ENCODE measurements at places on chromosomes 7 and 10. TPM values are rescaled to one million over a fixed set of nuclear protein-coding genes. Genes with fewer than 3 reads are reported as not detected.

DNA sequence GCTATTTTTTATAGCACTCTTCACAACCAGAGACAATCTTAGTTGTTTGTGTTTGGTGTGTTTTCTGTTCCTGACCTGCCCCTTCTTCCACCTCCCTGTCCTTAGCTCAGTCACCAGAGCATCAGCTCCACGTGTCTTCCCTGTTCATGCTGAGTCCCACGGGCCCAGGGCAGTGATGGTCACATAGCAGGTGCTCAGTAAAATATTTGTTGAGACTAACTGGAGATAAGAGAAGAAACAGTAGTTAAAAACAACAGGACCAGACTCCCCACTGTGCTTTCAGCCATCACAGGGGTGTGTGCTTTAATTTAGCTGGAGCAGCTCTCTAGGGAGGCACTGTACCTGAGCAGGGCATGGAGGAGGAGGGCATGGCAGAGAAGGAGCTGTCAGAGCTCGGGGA is 307.3 kb upstream of the ZNF32 start:
- no peak overlapping the region for H3K27ac ChIP-seq
- H3K4me1 ChIP-seq: no peaks in the 10 kb centered on the region
- no peaks in the 10 kb centered on the region for H3K36me3 ChIP-seq
- no peaks in the 10 kb centered on the region for H3K27me3 ChIP-seq
- no peak for DNase-seq

DNA sequence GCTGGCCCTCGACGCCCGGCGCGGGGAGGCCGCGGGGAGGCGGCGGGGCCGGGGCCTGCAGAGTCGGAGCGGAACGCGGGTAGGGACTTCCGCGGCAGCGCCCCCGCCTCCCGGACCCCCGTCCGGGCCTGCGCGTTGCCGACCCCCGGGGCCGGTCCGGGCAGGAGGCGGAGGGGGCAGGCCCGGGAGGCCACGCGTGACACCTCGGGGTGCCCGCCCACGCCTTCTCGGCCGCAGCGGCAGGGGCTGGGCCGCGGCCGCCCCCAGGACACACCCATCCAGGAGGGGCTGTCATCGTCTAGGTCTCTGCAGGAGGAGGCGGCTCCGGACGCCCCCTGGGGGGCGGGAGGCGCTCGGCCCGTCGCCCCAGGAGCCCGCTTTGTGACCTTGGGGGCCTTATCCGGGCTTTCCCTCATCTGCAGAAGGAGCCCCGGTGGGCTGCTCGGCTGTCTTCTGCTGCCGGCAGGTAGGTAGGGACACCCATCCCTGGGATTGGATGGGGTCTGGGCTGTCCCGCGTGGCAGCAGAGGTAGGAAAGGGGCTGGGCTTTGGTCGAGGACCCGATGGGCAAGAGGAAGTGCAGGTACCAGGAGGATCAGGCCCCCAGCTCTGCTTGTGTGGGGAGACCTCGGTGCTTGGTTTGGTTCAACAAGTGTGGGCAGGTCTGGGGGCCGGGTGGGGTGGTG is 569 bp downstream of the ZNF316 start:
- H3K4me3 ChIP-seq: peak overlapping the region; percentile 87
- peaks cover 24% of the 10 kb centered on the region for H3K4me1 ChIP-seq
- H3K27me3 ChIP-seq: no peaks in the 10 kb centered on the region
- DNase-seq: no peak
- H3K36me3 ChIP-seq: peaks cover 28% of the 10 kb centered on the region

- no peaks in the 10 kb centered on the region for H3K36me3 ChIP-seq
- H3K27me3 ChIP-seq: no peaks in the 10 kb centered on the region
- DNase-seq: no peak
- H3K4me3 ChIP-seq: no peak overlapping the region
Observed at GRCh38 chr7:12431886-12432556, 28.4 kb upstream of the VWDE start.

DNA sequence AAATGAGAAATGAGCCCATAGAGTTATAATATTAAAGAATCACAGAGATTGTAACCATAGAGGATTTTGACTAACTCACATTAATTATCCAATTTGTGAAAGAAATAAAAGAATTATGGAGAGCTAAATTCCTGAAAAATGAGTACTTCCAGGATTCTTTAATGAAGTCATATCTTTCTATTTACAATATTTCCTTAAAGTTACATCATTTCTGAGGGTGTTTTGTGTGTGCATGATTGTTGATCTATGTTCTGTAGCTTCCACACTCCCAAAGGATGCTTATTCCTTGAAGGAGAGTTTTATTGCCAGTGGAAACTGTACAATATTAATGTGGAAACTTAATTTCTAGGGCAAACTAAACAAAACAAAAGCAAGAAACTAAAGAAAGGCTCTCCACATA is 299.6 kb downstream of the MDFIC start:
- no peak overlapping the region for H3K4me3 ChIP-seq
- H3K27ac ChIP-seq: no peak overlapping the region
- no peaks in the 10 kb centered on the region for H3K4me1 ChIP-seq
- DNase-seq: no peak
- no peaks in the 10 kb centered on the region for H3K36me3 ChIP-seq
- no peaks in the 10 kb centered on the region for H3K27me3 ChIP-seq

GRCh38 chr10:25522946-25523608 is 348.3 kb downstream of the GPR158 start:
- no peaks in the 10 kb centered on the region for H3K27me3 ChIP-seq
- H3K27ac ChIP-seq: no peak overlapping the region
- no peaks in the 10 kb centered on the region for H3K36me3 ChIP-seq

TMEM140 gene
- total RNA-seq: 2.7 TPM

DNA sequence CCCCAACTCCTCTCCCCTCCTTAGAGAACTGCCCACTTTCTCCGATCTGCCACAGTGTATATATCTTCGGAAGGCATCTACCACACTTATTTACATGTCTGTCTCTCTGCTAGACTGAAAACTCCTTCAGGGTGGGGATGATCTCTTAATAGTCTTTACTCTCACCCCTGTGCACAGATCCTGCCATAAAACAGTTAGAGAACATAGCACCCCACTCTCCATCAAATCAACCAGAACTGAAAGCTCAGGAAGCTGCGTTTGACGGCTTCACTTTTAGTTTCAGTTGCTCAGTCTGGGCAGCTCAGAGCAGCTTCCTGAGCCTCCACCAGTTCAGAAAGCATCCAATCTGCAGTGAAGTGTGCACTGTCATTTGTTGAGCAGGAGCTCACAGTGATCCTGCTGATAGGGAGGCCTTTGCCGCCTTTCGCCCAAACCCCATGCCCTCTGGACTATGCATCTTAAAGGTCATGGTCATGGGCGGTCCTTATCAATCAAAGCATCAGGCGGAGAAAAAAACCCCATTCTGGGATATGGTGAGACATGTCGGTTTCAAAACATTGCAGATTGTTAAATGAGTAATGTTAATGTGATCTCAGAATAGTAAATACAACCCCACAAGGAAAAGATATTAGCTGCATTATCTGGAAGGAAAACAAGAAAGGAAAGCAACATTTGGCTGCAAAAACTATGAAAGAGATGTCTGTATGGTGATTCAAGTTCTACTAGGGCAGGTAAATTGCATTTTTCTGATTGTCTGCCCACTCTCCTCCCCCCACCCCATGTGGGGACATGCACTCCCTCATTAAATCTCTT is 167.1 kb upstream of the ADO start:
- peaks cover 16% of the 10 kb centered on the region for H3K4me1 ChIP-seq
- DNase-seq: no peak
- H3K27ac ChIP-seq: peak overlapping the region; percentile 31
- no peaks in the 10 kb centered on the region for H3K27me3 ChIP-seq
- H3K4me3 ChIP-seq: peak overlapping the region; percentile 31

GRCh38 chr7:47635091-47636080 is 53.5 kb upstream of the TNS3 start:
- no peak for DNase-seq
- H3K36me3 ChIP-seq: no peaks in the 10 kb centered on the region
- H3K4me1 ChIP-seq: peaks cover 40% of the 10 kb centered on the region
- H3K4me3 ChIP-seq: peak overlapping the region; percentile 35

Data from suprapubic skin (tissue), 4 donors.